ENCODE measurements at places on chromosomes 4 and X.

DNA sequence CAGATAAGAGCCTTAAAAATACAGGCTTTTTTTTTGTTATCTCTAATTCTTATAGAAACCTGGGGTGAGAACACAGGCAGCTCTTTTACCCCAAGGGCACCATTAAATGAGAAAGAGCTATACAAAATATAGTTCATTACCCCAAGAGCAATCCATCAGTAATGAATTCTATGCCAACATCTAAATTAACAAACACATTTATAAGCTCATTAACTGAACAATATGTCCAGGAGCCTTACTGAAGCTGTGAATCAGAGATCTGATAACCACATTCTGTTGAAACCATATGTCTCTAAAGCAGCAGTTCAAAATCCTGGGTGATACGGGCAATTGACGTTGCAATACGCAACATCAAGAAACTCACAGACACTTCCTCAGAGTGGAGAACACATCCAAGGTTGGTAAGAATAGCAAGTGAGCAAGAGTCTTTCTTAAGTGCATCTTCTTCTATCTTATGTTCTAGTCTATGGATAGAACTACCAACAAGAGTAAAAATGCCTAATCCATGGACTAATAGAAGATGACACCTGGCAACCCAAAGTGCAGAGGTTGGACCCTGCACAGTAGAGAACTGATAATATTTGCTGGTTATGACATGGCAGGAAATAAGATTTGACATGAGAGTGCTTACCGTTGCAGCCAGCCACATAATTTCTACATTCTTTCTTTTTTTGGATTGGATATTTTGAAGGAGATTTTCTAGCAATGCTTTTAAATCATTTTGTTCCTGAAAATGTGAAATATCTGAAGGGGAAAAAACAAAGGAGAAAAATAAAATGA is 449.3 kb downstream of the IL15 start:
- no peak overlapping the region for H3K27ac ChIP-seq
- no peaks in the 10 kb centered on the region for H3K27me3 ChIP-seq
- DNase-seq: no peak
- H3K4me1 ChIP-seq: peaks cover 3% of the 10 kb centered on the region
- no peak overlapping the region for H3K4me3 ChIP-seq

DNA sequence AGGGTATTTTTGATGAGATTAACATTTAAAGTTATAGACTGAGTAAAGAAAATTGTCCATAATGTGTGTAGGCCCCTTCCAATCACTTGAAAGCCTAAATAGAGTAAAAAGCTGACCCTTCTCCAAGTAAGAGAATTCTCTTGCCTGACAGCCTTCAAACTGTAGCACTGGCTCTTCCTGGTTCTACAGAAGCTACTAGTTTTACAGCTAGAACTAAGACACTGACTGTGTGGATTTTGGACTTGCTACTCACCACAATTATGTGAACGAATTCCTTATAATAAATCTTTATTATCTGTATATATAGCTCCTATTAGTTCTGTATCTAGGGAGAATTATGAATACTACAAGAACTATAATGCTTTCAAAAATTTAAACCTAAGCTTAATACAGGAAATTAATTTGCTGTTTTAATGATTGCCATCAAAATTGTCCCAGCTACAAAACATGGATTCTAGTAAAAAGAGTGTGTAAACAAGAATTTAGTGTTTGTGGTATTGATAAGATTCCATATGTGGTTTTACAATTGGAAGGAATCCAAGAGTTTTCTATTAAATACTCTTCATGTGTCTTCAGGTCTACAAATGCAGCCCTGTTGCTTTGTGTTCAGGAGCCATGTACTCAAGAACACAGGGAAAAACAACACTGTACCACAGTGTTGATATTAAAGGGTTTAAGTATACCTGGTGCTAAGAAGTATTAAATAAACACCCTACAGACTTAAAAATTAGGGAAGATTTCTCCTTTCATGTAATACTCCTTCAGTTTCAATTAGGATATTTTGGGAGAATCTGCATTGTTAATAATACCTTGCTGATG is 366.5 kb downstream of the CXXC4 start:
- no peaks in the 10 kb centered on the region for H3K4me1 ChIP-seq
- H3K27me3 ChIP-seq: no peaks in the 10 kb centered on the region
- DNase-seq: no peak
- H3K27ac ChIP-seq: no peak overlapping the region
- H3K36me3 ChIP-seq: no peaks in the 10 kb centered on the region

GRCh38 chr4:53617101-53617680 is 25.9 kb upstream of the LNX1 start:
- H3K4me1 ChIP-seq: peaks cover under 1% of the 10 kb centered on the region
- H3K4me3 ChIP-seq: no peak overlapping the region
- DNase-seq: no peak
- no peaks in the 10 kb centered on the region for H3K27me3 ChIP-seq

DNA sequence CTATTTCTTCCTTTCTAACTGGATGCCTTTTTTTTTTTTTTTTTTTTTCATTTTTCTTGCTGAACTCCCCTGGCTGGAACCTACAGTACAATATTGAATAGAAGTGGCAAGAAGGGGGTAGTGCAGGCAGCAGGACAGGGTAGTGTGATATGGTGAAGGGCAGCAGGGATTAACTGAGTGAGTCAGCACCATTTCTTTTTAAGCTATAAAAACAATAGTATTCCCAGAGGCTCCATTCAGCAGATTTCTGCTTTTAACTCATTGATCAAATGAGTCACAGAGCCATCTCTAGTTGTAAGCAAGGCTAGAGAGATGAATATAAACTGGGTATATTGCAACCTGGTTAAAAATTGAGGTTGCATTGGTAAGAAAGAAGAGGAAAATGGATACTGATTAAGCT is 53.6 kb upstream of the SETD7 start:
- no peak for DNase-seq
- no peak overlapping the region for H3K4me3 ChIP-seq
- no peaks in the 10 kb centered on the region for H3K36me3 ChIP-seq
- H3K27ac ChIP-seq: no peak overlapping the region

DNA sequence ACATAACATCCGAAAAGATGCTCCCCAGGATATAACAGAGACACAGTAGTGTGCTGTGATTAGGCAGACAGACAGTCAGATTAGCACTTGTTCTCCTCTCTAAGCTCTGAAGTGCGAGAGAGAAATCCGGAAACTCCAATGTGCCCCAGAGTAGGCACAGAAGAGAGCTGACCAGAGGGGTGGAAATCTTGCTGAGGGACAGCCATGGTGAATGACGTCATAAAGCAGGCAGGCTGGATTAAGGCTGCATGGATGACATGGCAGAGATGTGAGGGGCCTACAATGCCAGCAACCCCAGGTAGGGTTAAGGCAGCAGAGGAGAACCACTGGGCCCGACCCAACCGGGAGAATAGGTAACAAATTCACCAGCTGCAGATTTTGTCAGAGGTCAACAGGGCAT is 53.3 kb downstream of the MEPE start:
- DNase-seq: no peak
- H3K4me3 ChIP-seq: no peak overlapping the region
- H3K36me3 ChIP-seq: no peaks in the 10 kb centered on the region
- H3K27ac ChIP-seq: no peak overlapping the region
- H3K27me3 ChIP-seq: no peaks in the 10 kb centered on the region
- no peaks in the 10 kb centered on the region for H3K4me1 ChIP-seq

DNA sequence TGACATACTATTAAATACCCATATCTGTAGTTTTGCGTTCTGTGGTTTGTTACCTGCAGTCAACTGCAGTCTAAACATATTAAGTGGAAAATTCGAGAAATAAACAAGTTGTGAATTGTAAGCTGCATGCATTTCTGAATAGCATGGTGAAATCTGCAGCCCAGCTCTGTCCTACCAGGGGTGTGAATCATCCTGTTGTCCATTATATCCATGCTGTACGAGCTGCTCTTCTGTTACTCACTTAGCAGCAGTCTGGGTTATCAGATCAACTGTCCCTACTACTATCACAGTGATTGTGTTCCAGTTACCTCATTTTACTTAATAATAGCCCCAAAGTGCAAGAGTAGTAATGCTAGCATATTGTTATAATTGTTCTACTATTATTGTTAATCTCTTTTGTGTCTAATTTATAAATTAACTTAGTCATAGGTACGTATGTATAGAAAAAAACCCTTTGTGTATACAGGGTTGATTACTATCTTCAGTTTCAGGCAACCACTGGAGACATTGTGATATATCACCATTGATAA is 173.7 kb upstream of the FAT4 start:
- no peaks in the 10 kb centered on the region for H3K4me1 ChIP-seq
- no peaks in the 10 kb centered on the region for H3K36me3 ChIP-seq
- no peak overlapping the region for H3K27ac ChIP-seq
- no peak for DNase-seq
- no peaks in the 10 kb centered on the region for H3K27me3 ChIP-seq
